ENCODE measurements at places on chromosomes 1 and 21.

DNA sequence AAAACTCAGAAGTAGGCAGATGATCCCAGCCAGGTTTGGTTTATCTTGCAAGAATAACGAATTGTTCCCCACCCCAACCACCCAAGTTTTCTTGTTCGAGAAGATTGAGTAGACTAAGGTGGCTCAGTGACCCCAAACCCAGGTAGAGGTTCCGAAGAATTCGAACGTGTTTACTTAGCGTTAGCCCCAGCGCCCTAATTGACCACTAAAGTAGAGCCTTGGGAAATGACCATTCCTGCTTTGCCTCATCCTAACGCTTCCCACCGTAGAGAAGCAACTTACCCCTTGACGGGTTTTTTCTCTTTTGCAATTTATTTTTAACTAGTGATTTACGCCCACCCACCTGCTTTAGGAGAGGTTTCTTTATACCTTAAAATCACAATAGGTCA lies 870 bp downstream of the FBXO28 start:
- DNase-seq, result no peak

- DNase-seq, result no peak
These were observed 57.4 kb upstream of the ACOT11 start for GRCh38 chr1:54490361-54491248.

DNA sequence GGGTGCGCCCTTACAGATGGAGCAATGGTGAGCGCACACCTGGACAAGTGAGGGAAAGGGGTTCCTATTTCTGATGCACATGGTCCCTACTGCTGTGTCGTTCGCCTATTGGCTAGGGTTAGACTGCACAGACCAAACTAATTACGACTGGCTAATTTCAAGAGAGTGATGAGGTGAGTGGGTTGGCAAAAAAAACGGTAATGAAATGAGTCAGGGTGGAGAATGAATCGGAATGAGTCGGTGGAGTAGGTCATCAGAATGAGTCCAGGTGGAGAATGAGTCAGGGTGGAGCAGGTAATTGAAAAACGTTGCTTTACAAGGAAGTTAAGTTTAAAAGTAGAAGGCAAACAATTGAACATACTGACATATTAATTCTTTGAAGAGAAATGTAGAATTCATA lies 79.8 kb downstream of the WDR4 start:
- DNase-seq, result no peak

- peak; percentile 62 for DNase-seq
These were observed at the start of gene ADAM15 for GRCh38 chr1:155050560-155051341. Gene ADAM15 (plus strand): TSS chr1:155051316. CDS start chr1:155051387, 71 bp downstream.

DNA sequence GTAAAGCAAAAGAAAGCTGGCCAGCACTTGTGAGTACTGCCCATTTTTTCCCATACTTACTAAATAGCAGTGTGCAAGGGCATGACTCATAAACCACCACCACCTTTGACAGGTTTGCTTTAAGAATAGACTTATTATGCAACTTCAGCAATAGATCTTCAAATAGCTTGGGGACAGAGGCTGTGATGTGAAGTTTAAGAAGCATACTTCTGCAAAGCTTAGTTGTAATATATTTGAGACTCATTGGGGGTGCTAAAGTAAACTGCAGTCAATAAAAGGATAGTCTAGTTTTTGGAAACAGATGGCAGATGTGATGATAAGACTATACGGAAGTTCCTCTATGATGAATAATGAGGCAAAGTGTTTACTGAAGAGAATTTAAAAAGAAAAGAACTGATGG lies 210.0 kb downstream of the PLA2G4A start:
- DNase-seq, result no peak

GRCh38 chr1:48596046-48596445 lies 124.0 kb upstream of the SPATA6 start:
- no peak for DNase-seq

GRCh38 chr21:43854773-43855633 lies 10.0 kb upstream of the AGPAT3 start:
- DNase-seq, result no peak

DNA sequence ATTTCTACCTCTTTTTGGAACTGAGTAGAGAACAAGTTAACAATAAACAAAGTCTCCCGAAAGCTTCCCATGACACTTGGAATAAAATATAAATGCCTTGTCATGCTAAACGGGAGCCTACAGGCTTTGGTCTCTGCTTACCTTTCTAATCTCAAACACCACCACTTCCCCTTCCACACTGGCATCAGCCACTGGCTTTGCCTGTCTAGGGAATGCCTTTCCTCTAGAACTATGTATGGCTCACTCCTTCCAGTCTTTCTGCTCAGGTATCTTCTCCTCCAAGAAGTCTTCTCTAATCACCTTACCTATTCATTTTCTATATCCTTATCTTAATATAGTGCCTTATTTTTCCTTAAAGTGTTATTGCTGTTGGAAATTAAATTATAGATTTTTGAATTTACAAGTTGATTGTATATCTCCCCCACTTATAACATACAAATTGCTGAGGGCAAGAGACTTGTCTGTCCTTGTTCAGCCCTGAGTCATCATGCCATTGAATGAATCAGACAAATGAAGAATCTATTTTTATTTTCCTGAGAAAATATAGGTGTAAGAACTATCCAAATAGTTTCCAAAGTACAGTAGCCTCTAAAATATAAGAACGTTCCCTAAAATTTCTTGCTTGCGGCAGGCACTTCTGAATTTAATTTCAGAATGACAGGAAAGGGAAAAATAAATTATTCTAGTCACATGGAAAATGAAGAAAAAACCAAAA lies 119.2 kb downstream of the TM2D1 start:
- no peak for DNase-seq

DNA sequence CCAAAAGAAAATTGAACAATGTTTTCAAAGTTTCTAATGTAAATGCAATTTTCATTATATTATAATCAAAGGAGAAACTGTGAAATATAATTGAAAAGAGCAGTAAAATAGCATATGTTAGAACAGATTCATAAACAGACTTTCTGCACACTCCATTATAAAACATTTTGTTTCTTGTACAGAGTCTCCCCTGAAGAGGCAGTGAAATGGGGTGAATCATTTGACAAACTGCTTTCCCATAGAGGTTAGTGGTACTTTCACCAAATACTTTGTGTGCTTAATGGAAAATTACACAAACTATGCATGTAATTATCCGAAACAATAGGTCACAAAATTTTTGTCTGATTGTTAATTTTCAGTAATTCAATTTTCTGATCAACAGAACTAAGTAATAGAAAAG lies 1.9 kb downstream of the RGS18 start:
- DNase-seq, result no peak

GRCh38 chr1:112925015-112925414 lies 31.0 kb downstream of the SLC16A1 start:
- DNase-seq, result no peak

DNA sequence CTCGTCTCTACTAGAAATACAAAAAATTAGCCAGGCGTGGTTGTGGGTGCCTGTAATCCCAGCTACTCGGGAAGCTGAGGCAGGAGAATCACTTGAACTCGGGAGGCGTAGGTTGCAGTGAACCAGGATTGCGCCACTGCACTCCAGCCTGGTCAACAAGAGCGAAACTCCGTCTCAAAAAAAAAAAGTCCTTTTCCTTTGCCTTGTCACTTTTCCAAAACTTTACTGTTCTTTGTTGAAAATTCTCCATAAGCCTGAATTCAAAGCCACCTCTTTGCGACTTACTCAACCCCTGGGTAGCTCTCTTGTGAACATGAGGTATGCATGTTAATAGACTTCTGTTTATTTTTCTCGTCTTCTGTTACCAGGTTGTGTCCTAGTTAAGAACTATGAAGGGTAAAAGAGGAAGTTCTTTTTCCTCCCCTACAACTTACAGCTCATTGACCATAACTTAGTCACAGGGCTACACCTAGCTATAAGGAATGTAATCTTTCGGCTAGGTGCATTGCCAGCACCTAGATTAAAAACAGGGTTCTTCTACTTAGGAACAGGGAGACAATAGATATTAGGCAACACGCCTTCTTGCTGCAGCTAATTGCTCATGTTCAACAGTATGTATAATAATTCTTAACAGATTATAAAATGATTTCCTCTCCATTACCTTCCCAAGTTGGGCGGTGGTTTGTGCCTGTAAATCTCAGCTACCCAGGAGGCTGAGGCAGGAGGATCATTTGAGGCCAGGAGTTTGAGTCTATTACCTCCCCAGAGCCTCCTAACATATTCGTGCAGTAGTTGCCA lies 40.9 kb downstream of the PTAFR start:
- no peak for DNase-seq

- DNase-seq, result no peak
These were observed 16.3 kb downstream of the COL18A1 start for GRCh38 chr21:45421071-45421845.

DNA sequence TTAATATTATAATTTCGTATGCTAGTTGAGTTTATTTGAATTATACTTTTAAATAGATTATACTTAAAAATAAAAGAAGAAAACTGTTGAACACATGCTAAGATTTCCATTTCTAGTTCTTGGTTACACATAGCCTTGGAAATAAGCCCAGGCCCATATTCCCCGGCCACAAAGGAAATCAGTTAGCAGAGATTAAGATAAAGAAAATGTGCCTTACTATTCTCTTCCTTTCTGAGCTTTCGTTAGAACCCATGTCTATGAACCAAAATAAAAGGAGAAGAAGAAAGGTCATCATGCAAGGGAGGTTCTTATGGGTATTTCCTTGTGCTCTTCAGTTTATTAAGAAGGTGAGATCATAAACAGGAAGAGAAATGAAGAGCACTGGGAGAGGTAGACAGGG lies 32.3 kb upstream of the CRP start:
- no peak for DNase-seq

DNA sequence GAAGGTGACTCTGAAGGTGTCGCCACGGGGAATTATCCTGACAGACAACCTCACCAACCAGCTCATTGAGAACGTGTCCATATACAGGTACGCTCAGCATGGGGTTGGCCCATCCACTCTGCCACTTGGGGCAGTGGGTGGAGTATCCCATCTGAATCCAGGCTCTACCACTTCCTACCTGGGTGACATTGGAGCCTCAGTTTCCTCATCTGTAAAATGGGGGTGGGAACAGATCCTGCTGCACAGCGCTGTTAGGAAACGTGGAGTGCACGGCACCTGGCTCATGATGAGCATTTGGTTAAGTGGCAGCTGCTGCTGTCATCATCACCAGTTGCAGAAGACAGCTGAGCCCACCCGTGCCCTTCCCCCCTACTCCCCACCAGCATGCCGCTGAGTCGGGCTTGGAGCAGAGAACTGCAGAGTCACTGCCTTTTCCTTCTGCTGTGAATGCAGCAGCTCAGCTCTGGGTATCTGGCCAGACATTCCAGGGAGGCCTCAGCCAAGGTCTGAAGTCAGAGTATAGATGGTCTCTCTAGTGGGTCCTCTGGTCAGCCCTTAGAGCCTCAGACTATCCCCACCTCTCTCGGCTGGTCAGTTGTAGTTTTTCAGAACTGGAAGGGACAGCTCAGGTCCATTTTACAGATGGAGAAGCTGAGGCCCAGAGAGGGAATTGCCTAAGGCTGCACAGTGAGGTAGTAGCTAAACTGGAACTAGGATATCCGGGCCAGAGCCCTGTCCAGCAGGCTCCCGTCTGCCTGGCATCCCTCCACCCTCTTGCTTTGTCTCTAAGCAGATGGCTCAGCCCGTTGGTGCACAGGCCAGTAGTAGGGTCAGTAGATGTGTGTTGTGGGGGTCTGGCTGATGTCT lies 11.7 kb downstream of the LDLRAP1 start:
- no peak for DNase-seq

DNA sequence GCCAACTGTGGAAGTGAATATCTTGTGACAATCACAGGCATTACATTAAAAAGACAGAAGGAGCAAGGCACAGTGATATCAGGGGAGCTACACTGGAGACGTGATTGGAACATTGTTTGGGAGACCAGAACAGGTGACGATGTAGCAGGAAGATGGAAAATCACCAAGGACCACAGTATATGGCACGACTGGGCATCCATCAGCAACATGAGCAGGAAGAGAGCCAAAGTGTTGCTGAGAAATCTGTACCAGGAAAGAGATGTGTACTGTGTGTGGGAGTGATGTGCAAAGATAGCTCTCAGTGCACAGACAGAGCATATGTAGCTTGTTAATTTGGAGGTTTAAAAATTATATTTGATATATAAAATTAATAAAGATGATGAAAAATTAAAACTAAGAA lies 790.6 kb upstream of the ADGRL2 start:
- DNase-seq, result no peak

DNA sequence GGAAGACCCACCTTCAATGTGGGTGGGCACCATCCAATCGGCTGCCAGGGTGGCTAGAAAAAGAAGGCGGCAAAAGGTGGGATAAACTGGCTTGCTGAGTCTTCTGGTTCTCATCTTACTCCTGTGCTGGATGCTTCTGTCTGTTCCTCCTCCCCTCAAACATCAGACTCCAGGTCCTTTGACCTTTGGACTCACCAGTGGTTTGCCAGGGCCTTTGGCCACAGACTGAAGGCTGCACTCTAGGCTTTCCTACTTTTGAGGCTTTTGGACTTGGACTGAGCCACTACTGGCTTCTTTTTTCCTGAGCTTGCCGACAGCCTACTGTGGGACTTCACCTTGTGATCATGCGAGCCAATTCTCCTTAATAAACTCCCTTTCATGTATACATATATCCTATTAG lies 55.9 kb downstream of the VCAM1 start:
- no peak for DNase-seq

- DNase-seq, result no peak
These were observed 28.4 kb downstream of the JUN start for GRCh38 chr1:58755468-58755872.

DNA sequence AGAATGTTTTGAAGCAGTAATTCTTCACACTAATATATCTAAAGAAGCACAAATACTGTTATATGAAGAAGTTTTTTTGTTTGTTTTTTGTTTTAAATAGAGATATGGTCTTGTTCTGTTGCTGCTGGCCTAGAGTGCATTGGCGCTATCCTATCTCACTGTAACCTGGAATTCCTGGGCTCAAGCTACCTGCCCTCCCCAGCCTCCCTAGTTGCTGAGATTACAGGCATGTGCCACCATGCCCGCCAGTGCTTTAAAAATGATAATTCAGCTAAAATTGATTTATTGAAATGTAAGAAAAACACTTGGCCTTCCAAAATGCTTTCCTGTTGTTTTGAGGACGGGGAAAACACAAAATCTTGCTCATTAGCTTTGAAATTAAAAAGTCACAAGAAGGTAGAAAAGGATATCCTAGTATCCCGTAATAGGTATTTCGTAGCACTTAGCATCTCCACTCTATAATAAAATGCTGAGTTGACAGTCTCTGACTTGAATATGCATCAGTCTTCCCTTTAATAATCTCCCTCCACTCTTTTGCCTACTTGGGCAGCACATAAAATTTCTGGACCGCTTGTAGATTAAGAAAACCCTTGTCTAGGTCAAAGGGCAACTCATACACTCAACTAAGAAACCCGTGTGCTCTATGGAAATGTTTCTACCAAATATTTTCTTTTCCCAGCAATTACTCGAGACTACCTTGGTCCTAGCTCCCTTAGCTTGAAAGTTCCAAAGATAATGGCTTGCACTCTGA lies 1.3 kb downstream of the SCYL3 start:
- no peak for DNase-seq

DNA sequence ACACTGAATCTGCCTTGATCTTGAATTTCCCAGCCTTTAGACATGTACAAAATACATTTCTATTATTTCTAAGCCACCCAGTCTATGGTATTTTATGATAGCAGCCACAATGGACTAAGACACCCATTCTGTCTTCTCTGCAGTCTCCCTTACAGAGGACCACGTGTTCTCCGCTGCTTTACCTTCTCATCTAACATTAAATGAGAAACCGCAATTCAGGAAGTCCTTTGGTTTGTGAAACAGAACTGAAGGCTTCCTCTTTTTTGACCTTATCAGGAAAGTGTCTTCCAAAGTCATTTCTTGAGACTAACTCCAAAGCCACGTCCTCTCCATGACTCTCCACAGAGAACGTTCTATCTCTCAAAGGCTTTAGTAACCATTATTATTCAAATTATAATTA lies 560.1 kb downstream of the OMA1 start:
- DNase-seq, result no peak

- no peak for DNase-seq
These were observed 44.0 kb upstream of the DISP3 start for GRCh38 chr1:11434926-11435325.
